HL-60 (cell line): ENCODE measurements at places on chromosomes 11 and 22.

GRCh38 chr22:46134111-46134705, 16.1 kb upstream of the PPARA start:
- no peak for DNase-seq

DNA sequence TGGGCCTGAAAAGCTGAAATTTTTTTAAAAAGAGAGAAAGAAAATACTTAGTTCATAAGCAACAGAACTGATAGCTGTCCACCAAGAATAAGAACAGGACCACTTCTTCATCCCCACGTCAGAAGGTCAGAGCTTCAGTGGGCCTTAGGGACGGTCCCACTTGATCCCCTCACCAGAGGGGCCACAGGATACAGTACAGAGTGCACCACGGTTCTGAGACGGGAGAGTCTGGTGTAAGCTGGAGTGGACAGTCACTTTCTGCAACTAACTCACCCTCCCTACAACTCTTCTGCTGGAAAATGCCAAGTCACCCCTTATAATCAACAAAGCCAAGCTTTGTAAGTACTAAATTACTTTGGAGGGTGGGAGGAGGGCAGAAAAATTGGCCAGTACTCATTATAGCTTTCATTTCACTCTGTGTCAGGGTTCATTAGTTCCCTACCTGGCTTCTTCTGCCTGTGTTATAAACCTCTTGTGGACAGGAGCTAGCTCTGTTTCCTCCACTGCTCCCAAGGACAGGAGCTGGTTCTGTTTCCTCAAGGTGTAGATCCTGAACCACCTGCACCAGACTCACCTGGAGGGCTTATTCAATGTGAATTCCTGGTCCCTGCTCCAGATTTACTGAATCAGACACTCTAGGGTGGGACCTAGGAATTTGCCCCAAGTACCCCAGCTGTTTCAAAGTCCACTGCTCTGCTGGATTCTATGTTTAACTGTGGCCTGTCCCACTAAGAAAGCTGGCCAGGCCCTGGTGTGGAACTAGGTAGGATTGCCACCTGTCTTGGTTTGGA, 39.6 kb downstream of the SCGB1A1 start:
- DNase-seq, result no peak

DNA sequence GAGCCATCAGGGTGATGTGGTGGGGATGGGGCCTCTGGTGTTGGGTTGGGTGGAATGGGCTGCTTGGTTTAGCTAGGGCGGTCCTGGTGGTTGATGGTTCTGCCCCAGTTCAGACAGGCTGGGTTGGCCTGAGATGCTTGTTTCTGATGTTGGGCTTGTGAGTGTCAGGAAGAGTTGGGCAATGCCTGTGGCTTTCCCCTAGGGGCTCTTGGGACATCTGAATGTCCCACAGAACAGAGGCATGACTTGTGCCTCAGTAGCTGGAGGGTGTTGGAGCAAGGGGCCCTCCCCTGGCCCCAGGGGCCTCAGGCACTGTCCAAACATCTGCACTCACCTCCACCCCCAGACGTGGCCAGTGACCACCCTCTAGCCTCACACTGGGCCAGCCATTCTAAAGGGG, 14.0 kb upstream of the CTSD start:
- peak; percentile 87 for DNase-seq

GRCh38 chr11:126919147-126919823, 81.3 kb downstream of the KIRREL3 start:
- DNase-seq, result no peak

- no peak for DNase-seq
Measured at GRCh38 chr11:45484326-45484883, 181.0 kb downstream of the CHST1 start.
